Fibroblast of skin of back (primary cell): ENCODE measurements at places on chromosomes 1 and 21.

- no peak for DNase-seq
Observed at GRCh38 chr1:211741116-211741515, 65.7 kb upstream of the NEK2 start.

DNA sequence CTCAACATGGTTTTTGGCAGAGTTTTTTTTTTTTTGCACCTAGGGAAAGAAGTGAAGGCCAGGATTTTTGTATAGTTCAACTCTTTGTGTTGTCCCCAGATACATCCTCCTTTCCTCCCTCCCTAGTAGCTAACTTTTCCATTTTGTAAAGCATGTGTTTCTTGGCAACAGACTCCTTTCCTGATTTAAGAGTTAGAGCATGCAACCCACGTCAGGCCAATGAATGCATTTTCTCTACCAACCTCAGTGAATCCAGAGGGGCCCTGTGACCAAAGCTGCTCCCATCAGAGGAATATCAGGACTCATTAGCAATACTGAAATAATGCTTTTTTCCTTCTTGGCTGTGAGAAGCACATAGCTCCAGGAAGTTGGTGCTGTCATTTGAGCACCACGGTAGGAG lies 287.2 kb downstream of the LMO4 start:
- DNase-seq: no peak

DNA sequence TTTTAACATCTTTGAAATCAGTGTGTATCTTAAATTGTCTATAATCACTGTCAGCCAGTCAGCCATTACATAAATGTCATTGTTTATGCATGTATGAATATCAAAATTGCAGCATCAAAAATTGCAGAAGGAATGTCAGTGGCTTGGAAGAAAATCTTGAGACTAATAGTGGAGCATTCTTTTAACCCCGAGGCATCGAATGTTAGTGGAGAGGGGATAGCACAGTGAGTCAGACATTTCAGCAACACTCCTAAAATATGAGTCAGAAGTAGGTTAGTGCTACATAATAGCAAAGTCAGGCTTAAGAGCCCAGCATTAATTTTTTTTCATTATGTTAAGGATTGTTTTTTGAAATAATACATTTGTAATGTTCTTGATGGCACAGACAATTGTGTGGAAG lies 45.5 kb downstream of the SNRPE start:
- DNase-seq: peak; percentile 97

DNA sequence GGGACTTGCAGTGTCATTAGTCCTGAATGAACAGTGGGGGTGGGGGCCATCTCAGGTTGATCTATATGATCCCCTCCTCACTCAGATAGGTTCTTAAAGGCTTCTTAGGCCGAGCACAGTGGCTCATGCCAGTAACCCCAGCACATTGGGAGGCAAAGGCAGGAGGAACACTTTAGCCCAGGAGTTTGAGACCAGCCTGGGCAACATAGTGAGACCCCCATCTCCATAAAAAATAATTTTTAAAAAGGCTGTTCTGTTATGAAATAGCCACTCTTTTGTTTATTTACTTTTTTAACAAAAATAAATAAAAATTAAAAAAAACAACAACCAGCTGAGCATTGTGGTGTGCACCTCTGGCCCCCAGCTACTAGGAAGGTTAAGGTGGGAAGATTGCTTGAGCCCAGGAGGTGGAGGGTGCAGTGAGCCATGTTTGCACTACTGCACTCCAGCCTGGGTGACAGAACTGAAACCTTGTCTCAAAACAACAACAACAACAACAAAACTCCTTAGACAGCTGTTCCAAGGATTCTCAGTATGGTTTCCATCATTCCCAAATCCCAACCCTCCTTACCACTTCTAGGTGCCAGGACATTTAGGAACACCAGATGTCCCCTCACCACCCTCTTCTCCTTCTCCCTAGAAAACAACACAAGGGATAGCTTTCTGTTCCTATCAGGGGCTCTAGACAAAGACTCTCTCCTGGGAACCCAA lies 2.0 kb upstream of the TRAPPC3 start:
- DNase-seq: no peak

GRCh38 chr1:208209896-208210589 lies 34.1 kb downstream of the PLXNA2 start:
- peak; percentile 41 for DNase-seq

DNA sequence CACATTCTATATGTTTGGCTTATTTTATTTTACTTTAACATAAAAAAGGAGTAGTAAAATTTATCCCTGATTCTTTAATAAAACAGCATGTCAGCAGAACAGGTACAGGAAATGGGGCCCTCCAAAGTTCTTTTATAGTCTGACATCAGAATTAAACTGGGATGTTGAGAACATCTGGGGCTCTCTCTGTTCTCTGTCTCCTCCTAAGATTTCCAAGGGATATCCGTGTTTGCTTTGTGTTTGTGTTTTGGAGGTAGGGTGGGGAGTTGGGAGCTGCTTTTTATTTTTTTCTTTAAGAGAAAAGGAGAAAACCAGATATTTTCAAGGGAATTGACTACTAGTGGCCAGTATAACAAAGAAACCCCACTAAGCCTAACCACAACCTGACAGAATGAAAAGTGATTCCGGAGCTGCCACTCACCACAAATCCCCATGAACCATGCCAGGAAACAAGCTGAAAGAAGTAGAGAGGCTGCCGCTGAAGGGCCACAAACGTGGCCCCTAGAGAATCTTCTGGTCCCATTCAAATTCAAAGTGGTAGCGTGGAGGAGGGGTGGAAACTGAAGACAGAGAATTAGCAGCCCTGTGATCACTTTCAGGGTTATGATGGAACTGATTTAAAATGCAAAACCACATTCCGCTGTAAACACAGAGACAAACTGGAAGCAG lies 369.6 kb upstream of the ADGRL2 start:
- DNase-seq: no peak

DNA sequence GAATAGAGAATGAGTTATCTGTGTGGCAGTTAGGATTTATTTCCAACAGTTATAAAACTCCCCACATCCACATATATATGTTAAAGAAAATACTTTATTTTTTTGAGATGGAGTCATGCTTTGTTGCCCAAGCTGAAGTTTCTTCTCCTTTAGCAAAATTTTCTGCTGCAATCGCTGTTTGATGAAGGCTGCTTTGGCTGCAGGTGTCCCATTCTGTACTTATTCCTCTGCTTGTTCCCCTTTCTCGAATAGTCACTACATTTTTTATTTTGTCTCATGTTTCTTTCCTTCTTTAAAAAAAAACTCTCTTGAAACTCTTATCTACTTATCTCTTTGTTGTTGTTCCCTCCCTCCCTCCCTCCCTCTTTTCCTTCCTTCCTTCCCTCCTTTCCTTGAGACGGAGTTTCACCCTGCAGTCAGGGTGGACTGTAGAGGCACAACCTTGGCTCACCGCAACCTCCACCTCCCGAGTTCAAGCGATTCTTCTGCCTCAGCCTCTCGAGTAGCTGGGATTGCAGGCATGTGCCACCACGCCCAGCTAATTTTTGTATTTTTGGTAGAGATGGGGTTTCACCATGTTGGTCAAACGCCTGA lies 10.6 kb downstream of the OR2W3 start:
- no peak for DNase-seq

GRCh38 chr1:86461482-86461881 lies 7.2 kb upstream of the CLCA1 start:
- no peak for DNase-seq

DNA sequence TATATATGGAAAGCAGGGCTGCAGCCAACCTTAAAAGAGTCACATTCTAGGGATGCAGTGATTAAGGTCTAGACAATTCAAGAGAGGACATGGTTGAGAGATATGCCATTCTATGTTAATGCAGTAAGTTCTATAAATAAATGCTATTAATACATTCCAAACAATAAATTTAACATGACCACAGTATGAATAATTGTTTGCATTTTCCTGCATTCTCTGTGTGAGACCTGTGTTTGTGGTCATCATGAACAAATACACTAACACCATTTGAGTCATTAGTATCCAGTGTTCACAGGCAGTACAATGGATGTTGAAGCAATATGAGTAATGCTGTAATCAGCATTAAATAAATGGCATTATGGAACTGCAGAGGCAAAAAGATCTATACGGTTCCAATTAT lies 5.5 kb upstream of the ZRANB2 start:
- peak; percentile 95 for DNase-seq

GRCh38 chr1:72037745-72038343 lies 244.5 kb downstream of the NEGR1 start:
- peak; percentile 42 for DNase-seq

GRCh38 chr1:14639291-14640050 lies 41.0 kb downstream of the KAZN start:
- DNase-seq: no peak

GRCh38 chr1:6271006-6271405 lies 10.1 kb upstream of the GPR153 start:
- no peak for DNase-seq

- no peak for DNase-seq
Observed at GRCh38 chr1:202251424-202252256, 58.0 kb downstream of the LGR6 start.

DNA sequence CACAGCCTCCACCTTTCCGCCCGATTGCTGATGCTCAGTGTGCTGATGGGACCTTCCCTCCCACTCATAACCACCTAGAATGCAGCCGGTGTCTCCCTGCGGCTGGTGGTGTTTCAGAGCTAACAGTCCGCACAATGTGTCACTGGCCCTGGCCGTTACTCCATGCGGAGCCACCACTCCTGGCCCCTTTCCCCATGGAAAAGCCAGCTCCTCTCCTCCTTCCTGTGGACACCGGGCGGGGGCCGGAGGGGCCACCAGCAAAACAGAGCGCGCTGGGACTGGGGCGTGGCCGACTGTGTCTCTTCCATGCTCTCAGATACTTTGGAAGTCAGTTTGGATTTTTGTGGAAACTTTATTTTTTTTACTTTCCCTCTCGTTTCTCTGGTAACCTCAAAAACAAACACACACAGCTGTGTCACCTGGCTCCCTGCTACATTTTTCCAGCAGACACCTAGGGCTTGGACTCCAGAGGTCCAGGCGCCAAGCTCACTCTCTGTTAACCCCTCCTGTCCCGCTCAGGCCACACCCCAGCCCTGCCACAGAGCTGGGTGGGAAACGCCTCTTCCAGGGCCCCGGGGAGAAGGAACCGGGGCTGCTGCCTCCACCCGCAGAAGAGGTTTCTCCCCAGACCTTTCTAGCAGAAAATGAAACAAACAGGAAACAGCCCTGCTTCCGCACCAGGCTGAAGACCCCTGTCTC lies 32.5 kb upstream of the COL6A2 start:
- DNase-seq: peak; percentile 84

DNA sequence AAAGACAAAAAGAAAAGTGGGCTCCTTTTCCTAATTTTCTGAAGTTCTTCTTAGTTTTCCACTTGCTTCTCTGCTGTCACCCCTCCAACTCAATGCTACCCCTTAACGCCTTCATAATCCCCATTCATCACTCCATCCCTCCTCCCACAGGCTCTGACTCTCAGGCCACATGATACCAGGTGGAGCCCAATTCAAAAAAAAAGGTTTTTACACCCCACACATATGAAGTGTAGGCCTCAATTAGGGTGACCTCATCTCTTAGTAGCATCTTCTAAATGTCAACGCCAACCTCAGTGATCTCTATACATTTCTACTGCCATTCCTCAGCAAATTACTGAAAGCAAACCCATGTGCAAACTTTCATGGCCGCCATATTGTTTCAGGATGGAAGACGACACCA lies 6.4 kb downstream of the SSBP3 start:
- no peak for DNase-seq

GRCh38 chr1:224739303-224739996 lies 123.3 kb downstream of the CNIH3 start:
- no peak for DNase-seq

DNA sequence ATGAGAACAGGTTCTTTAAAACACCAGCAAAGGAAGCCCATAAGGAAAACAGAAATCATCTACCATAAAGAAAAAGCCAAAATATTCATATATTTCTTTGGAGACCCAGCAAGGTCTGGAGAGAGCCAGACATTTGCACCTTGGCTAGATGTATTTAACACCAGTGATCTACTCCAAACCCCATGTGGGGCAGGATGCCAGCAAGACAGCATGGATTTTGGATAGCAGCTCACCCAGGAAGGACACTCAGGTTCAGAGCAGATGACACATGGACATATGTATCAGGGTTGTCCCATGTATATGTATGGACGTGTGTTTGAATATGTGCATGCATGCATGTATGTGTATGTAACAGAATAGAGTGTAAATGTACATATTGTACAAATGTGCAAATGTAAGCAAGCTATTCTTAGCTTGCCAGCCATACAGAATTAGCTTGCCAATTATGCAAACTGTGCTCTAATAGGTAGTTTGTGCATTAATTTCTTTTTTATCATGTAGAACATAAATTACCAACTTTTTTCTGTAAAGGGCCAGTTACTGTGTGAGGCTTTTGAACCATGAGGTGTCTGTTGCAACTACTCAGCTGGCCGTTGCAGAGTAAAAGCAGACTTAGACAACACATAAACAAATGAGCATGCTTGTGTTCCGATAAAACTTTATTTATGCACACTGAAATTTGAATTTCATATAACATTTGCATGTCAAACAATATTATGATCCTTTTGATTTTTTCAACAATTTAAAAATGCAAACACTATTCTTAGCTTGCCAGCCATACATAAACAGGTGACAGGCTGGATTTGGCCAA lies 73.5 kb upstream of the KAZN start:
- no peak for DNase-seq

DNA sequence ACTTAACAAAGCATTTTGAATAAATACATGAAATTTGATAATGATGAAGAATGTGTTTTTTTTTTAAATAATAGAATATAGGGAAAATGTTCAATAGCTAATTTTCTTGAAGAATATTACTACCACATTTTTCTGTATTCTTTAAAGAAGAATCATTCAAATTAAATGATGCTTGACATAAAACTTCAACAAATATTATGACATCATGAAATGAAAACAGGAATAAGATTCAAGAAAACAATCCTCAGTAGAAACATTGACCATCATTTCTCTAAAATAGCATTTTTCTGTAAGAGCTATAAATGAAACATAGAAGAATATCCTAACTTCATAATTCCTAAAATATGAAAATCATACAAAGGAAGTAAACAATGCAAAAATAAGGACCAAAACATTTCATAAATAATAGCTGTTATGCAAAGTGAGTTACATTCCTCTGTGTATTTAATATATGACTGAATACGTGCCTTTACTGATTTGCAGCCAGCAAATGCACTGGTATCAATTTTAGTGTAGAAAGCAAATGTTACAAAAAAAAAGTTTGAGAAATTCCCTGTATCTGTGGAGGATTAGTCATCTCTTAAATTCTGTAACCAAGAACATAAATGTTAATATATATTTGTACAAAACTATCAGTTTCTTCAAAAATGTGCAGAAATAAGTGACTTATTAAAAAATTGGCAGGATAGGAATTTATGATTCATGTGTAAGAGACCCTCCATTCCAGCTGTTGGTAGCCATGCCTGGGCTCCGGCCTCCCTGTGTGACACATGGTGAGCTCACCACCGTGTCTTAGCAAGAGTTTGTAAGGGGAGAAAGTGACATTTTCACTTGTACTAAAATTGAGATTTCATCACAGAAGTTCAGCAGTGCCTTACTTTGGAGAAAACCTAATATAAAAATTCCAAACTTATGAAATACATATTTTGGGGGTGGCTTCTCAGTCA lies 15.0 kb upstream of the PTPN14 start:
- DNase-seq: peak; percentile 95

DNA sequence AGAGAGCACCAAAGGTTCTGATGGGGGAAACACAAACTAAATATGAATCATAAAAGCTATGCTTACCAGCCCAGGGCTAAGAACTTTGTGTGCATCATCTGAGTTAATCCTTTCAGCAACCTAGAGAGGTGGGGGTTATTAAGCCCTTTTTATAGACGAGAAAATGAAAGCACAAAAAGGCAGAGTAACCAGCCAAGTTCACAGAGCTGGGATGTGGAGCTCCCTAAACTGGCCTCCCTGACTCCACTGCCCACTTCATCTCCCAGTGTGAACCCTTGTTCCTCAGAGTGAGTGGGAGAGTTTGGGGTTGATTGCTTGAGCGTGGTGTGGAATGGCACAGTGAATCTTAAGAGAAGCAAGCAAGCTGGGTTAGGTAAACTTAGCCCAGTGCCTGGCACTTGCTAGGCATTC lies 10.8 kb upstream of the BCAR3 start:
- peak; percentile 70 for DNase-seq
